ENCODE measurements at places on chromosomes 6 and 20. TPM values are rescaled to one million over a fixed set of nuclear protein-coding genes. Genes with fewer than 3 reads are reported as not detected.

Gene INSM1
- not detected for total RNA-seq

Gene OCSTAMP
- total RNA-seq: not detected

Gene SNRPB2
- 45.2 TPM for total RNA-seq

Gene C6orf52
- total RNA-seq: 4.6 TPM

Gene PLA2G7
- total RNA-seq: 0.51 TPM

Gene ATG5
- 25.9 TPM for total RNA-seq

Gene PHACTR3
- total RNA-seq: 13.6 TPM

Gene KIF25
- total RNA-seq: not detected

Gene SLC22A7
- not detected for total RNA-seq

Gene HIVEP2
- total RNA-seq: 8.7 TPM

Gene CNKSR3
- 3.2 TPM for total RNA-seq

Gene SF3B5
- 214 TPM for total RNA-seq

Gene KHDC1
- 1.7 TPM for total RNA-seq

Gene ZSCAN23
- 1.4 TPM for total RNA-seq

Gene PCED1A
- total RNA-seq: 7.7 TPM

Gene GSTA3
- total RNA-seq: not detected

Gene CLVS2
- 0.14 TPM for total RNA-seq

Gene TRIM40
- total RNA-seq: not detected

Gene DCBLD1
- total RNA-seq: 28.8 TPM

Gene CD93
- total RNA-seq: under 0.01 TPM

Gene KCNK5
- total RNA-seq: 0.07 TPM

Gene BEND6
- 0.28 TPM for total RNA-seq

Gene NRN1
- not detected for total RNA-seq

Gene TRIM15
- total RNA-seq: not detected

Gene LTA
- not detected for total RNA-seq

Gene SNAP25
- 0.33 TPM for total RNA-seq

Gene HNF4A
- not detected for total RNA-seq

Gene EYS
- total RNA-seq: 0.37 TPM

Gene SYNCRIP
- 66.9 TPM for total RNA-seq

Gene RIN2
- 39.3 TPM for total RNA-seq

Gene SCAND1
- 113 TPM for total RNA-seq

Gene ANKEF1
- 9.0 TPM for total RNA-seq

Gene KCNQ2
- total RNA-seq: not detected

Gene AVP
- total RNA-seq: not detected

Gene ID1
- total RNA-seq: 673 TPM

Gene RAE1
- total RNA-seq: 41.1 TPM

Gene UTRN
- total RNA-seq: 19.2 TPM

Gene TJAP1
- total RNA-seq: 15.1 TPM

Gene CRYBG1
- 94.2 TPM for total RNA-seq

Gene NKAPL
- total RNA-seq: 0.56 TPM

Gene PACRG
- total RNA-seq: 0.19 TPM

Gene TINAG
- total RNA-seq: not detected

Gene SLC4A11
- total RNA-seq: 13.0 TPM

Gene ADGB
- total RNA-seq: not detected

Gene FOXA2
- total RNA-seq: 20.8 TPM

Gene ABHD12
- total RNA-seq: 38.7 TPM

Gene TTLL9
- total RNA-seq: not detected

Gene GLP1R
- total RNA-seq: not detected

Gene TSPO2
- not detected for total RNA-seq

Gene SLC35D3
- total RNA-seq: not detected

Gene PNRC1
- 50.0 TPM for total RNA-seq
